NAMALWA (cell line): ENCODE measurements at places on chromosomes 1 and 21.
A peak's percentile ranks its signal among the peaks of the same experiment; 100 is the strongest.

GRCh38 chr1:1536938-1537546, 3.4 kb downstream of the TMEM240 start:
- no peak for DNase-seq

- DNase-seq = no peak
These were observed 123.2 kb downstream of the NR5A2 start for GRCh38 chr1:200150721-200151120.

GRCh38 chr1:154481053-154481452, 21.0 kb upstream of the TDRD10 start:
- no peak for DNase-seq

GRCh38 chr1:112542206-112542973, 33.6 kb downstream of the WNT2B start:
- no peak for DNase-seq

DNA sequence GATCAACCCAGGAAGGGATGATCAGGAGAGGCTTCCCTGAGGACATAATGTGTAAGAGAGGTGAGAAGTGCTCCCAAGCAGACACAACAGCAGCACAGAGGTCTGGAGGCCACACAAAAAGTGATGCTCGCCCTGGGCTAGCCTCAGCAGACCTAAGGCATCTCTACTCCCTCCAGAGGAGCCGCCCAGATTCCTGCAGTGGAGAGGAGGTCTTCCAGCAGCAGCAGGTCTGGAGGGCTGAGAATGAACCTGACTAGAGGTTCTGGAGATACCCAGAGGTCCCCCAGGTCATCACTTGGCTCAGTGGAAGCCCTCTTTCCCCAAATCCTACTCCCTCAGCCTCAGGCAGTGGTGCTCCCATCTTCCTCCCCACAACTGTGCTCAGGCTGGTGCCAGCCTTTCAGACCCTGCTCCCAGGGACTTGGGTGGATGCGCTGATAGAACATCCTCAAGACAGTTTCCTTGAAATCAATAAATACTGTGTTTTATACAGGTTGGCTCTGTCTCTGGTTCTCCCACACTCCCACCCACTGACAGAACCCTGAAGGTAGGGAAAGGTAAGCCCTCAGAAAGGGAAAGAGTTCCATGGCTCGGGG, 5.0 kb downstream of the GJB3 start:
- DNase-seq = no peak

- no peak for DNase-seq
These were observed 312.1 kb upstream of the VAMP3 start for GRCh38 chr1:7458946-7459345.

DNA sequence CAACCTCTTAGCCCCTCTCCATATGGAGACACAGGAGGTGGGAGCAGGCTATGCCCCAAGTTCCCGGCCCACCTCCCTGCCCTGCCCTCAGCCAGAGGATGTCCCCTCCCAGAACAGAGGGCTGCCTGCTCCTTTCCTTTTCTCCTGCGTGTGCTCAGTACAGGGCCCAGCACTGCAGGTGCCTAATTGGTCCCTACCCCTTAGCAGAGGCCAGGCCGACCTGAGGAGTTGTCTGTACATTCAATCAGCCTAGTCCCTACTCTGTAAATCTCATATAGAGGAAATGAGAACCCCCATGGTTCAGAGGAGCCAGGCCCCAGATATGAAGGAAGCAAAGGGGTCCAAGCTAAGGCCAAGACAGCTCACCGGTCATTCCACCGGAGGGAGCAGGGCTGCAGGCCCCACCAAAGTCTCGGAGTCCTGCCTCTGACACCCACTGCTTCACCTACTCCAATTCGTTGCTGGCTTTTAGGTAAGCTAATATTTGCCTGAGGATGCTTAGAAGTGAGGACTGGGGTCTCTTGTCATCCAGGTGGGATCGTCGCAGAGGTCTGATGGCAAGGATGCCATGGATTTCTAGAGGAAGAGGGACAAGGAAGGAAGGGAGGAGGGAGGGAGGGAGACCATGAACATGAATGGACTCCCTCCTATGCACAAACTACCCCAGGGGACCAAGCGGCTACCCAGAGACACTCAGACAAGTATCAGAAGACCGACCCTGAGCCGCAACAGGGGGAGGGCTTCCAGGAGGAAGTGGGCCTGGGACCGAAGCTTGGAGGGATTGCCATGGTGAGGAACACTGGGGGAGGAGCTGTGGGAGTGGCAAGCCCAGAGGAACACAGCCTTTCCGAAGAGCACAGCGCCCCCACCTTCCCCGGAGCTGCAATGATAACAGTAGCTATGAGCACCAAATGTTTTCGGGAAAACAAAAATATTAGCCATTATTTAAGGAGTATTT, 30.4 kb upstream of the FOXO6 start:
- DNase-seq = no peak

DNA sequence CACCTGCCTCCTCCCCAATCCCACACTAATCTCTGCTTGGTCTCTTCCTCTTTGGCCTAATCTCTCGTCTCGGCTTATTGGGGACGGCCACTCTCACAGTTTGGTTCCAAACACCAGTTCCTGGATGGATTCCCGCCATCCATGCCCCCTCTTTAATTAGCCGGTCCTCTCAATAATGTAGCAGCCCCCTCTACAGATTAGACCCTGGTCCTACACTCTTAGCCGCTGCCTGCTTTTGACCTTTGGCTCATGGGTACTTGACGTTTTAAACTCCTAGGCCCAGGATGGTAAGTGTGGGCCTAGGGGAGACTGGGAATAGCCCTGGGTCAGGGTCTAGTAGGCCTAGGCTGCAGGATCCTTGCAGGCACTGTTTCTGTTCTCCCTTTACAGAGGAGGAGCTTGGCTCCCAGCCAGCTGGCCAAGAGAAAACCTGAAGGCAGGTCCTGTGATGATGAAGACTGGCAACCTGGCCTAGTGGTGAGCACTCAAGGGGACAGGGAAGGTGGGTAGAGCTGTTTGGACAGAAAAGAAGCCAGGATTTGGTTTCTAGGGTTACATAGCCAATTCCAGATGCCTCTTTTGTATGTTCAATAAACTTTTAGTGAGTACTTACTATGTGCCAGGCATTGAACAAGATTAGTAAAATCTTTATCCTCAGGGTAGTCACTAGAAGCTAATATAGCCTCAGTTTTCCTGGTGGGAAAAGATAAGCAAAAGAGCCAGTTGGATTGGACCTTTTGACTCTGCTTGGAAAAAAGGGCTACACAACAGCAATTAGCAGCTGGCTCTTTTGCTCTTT, 758 bp downstream of the RAD54L start:
- peak; percentile 75 for DNase-seq

- DNase-seq = no peak
These were observed 5.3 kb upstream of the ECE1 start for GRCh38 chr1:21295545-21295944.
